NCI-H1694 (cell line): ENCODE measurements at places on chromosomes 11 and 22.

DNA sequence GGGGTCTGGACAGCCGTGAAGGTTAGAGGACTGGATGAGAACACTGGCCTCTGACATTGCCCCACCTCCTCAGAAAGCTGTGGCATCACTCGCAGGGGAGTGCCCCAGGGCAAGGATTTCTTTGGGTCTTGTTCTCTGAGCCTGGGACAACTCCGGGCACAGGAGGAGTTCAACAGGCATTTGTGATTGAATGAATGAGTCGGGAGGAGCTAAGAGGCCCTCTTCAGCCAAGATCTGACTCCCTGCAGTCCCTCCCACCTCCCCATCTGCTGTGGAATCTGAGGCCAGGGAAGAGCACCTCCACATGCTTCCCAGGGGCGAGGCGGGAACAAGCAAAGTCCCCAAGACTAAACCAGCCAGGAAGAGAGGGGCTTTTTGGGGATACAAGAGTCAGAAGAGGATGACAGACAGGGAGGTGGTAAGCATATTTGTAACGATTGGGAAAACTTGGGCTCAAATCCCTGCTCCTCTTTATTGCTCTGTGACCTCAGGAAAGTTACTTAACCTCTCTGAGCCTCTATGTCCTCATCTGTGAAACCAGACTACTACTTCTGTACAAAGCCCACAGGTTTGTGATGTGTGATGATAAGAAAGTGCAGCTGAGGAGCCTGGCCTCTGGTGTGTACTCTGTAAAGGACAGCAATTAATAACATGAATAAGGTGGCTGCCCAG, 6.4 kb downstream of the TP53I11 start:
- no peak for DNase-seq

GRCh38 chr11:9660886-9661285, 3.0 kb upstream of the SWAP70 start:
- no peak for DNase-seq

DNA sequence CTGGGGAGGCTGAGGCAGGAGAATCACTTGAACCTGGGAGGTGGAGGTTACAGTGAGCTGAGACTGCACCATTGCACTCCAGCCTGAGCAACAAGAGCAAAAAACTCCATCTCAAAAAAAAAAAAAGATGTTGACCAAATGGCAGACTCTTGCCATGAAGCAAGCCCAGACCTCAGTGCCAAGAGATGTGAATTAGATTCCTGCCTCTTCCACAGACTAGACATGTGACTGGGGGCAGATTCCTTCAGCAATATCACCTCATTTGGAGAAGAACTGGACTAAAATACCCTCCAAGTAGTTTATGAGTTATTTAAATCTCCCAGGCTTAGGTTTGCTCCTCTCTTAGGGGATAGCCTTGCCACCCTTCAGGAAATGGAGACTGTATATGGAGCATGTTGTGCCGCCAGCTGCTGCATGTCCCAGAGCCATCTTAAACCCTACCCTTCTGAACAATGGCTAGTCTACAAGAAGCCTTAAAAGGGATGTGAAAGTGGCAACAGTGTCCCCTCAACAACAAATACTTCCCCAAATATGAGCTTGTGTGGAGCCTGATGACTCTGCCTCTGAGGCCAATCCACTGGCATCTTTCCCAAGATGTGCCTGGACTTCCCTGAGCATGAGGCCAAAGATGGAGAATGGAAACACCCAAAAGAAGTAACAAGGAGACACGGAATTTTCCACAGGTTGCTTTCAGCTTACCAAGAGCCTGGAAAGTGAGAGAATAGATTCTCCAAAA, 763 bp upstream of the MS4A7 start:
- no peak for DNase-seq

GRCh38 chr11:96763244-96763643, 373.4 kb downstream of the JRKL start:
- no peak for DNase-seq

GRCh38 chr22:41264408-41264941, 21.5 kb downstream of the RANGAP1 start:
- no peak for DNase-seq

DNA sequence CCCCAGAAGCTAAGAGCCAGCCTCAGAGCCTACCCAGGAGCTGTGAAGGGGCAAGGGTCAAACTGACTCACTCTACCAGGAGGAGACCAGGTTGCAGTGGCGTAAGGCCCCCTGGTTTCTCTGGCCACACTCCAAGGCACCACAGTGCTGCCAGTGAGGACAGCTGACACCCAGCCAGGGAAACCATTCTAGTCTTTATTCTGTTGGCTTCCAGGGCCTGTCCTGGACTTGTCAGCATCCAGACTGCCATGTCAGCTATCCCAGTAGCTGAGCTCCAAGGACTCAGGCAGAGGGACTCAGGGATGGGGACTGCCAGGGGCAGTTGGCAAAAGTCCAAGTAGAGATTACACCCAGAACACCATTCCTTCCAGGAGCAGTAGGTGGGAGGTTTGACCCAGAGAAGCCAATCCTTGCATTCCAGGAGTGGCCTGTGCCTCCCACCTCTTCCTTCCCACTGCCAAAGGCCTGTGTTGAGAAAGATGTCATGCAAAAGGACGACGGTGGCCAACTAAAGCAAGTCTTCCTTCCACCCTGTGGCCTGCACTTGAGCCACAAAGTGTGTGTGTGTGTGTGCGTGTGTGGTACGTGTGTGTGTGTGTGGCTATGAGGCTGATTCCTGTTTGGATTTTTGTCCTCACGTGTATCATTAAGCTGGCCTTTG, 3.6 kb upstream of the MAPK8IP1 start:
- no peak for DNase-seq
